Cerebellar nuclear complex (tissue), 1 donor: ENCODE measurements at places on chromosomes 12 and 14.

- DNase-seq = no peak
Observed at GRCh38 chr14:56273155-56273554, 154.9 kb downstream of the PELI2 start.

DNA sequence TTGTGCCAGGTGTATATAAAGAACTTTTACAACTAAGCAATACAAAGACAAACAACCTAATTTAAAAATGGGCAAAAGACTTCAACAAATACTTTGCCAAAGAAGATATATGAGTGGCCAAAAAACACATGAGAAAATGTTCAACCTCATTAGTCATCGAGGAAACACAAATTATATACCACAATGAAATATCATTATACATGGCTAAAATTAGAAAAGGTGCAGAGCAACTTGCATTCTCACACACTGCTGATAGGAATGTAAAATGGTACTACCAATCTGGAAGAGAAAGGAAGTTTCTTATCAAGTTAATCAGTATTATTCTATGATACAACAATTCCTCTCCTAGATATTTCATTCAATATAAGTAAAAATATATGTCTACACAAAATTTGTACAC lies 131.6 kb upstream of the FRMD6 start:
- no peak for DNase-seq

DNA sequence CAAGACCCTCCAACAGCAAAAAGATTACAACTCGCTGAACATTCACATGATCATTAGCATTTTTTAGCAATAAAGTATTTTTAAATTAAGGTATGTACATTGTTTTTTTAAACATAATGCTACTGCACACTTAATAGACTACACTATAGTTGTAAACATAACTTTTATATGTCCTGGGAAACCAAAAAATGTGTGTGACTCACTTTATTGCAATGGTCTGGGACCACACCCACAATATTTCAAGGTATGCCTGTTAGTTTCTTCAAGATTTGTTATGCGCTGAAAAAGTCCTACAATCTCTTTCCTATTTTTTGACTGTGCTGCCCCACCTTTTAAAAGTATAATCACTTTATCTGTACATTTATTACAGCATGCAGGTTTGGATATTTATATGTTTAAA lies 30.4 kb upstream of the PCNX4 start:
- no peak for DNase-seq

- DNase-seq = no peak
Observed at GRCh38 chr12:114306646-114307045, 99.3 kb downstream of the TBX5 start.

DNA sequence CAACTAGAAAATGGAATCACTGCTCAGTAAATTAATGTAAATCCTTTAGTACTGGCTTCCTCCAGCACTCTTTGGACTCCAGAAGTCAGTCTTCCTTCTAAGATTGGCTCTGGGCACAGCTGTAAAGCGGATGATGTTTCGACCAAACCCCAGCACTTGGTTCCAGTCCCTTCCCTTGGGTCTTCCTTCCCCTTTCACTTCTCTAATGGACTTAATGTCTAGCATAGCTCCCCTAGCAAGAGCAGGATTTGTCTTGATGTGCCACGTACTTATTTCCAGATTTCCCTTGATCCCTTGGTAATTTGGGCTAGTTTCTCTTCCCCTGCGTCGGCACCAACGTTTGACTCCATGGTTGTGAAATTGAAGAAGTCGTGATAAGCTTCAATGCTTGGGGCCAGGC lies 28.3 kb downstream of the C12orf75 start:
- DNase-seq = no peak

GRCh38 chr12:79128956-79129355 lies 264.4 kb downstream of the SYT1 start:
- DNase-seq = no peak

- DNase-seq = no peak
Observed at GRCh38 chr12:101097829-101098580, 112.0 kb downstream of the SLC5A8 start.

GRCh38 chr12:112848972-112849371 lies 57.4 kb downstream of the RPH3A start:
- no peak for DNase-seq

DNA sequence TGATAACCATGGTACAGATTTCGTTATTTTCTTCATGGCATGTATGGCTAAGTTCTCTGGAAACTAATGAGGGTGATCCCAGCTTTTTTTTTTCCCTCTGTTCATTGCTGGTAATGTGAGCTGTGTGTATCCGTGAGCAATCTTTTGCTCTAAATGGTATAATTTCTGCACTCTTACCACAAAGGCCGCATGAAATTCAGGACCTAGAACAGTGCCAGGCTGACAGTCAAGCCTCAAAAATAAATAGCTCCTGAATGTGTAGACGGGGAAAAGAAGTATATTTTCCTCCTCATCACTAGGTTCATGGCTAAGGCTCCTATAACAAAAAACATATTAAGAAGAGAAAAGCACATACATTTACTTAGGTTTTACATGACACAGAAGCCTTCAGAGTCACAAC lies 140.2 kb upstream of the RMST start:
- no peak for DNase-seq

DNA sequence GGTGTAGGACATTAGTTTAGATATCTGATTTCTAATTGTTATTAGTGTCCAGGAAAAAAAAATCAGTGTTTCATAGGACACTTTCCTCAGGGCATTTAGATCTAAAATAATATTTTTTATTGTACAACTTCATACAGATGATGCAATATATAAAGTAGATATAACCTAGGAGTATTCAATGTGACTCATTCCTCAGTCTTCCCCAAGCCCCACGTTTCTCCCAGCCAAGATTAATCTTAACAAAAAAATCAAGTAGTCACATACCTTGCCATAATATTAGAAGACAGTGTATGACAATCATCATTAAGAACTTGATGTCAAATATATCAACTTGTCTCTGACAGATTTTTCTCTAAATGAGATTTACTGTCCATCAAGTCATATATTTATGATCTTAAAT lies 37.1 kb downstream of the PPFIA2 start:
- DNase-seq = no peak

DNA sequence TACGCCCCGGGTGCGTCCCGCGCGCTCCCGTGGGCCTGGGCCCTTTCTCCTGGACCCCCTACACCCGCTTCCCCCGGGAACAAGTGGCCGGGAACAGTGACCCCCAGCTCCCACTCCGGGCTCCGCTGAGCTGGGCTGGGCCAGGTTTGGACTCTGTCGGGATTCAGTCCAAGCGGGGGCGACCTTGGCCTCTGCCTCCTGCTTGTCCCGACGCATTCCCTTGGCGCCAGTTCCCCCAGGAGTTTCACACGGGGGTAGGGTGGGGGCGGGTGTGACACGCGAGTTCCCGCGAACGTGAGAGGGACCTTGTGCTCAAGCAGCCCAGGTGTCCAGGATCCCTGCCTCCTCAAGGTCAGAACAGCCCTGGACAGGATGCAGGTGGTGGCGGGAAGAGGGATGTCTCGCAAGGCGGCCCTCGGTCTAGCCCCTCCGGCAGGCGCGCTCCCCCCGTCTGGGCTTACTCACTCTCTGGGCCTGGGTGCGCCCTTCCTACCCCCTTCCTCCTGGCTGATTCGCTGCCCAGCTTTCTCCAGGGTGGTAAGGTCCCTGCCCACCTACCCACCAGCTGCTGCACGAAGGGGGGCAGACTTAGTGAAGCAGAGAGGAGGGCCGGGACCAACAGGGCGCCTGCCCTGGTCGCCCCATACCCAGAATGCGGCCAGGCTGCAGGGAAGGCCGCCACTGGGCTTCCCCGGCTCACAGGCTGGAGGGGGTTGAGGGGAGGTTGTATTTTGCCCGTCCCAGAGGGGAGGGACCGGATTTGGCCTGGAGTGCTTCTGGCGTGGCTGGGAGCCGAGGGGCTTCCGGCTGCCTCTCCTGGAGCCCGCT lies 862 bp downstream of the CRIP2 start:
- no peak for DNase-seq

DNA sequence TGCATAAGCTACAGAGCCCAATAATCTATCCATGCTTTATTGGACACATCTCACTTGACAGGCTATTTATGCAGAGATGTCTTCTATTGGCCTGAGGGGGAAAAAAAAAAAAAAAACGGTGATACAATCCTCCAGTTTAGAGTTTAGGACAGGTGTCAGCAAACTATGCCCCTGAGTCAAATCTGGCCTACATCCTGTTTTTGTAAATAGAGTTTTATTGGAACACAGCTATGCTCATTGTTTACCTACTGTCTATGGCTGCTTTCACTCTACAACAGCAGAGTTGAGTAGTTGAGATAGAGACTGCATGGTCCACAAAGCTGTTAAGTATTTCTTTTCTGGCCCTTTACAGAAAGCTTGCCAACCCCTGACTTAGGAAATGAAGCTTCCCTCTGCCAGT lies 403.1 kb downstream of the C12orf75 start:
- DNase-seq = no peak

- no peak for DNase-seq
Observed at GRCh38 chr12:77768558-77768957, 62.1 kb upstream of the NAV3 start.

GRCh38 chr14:81315341-81315740 lies 84.8 kb downstream of the STON2 start:
- DNase-seq = no peak

DNA sequence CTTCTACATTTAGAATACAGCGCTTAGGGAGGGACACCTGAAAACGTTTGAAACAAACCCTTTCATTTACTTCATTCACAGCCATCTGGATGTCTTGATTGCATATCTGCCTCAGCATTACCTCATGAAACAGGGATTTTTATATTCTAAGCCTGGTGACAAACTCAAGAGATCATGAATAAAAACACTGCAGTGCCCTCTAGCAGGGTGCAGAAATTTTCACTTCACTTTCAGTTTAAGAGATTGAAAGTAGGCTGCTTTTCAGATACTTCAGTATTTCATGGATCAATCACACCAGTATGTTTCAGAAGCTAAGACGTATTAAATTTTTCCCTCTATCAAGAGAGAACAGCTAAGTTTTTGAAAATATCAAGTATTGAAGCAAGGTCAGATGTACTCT lies 467.8 kb downstream of the MDGA2 start:
- no peak for DNase-seq

- no peak for DNase-seq
Observed at GRCh38 chr14:55537782-55538181, 42.2 kb upstream of the KTN1 start.

DNA sequence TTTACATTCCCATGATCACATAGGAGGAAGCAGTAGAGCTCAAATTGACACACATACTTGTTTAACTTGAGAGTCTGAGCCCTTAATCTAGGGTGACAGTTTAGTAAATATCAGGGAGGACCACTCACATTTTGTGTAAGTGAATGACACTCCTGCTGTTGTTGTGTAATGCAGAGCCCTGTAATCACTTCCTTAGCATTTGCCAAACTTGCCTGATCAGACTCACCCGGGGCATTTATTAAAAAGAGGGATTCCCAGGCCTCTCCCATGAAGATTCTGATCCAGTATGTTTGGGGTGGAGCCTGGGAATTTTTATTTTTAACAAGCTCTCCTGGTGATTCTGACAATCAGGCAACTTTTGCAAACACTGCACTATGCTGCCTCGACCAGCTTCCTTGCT lies 119.6 kb downstream of the NUAK1 start:
- DNase-seq = no peak

GRCh38 chr14:41280745-41281144 lies 325.9 kb upstream of the LRFN5 start:
- no peak for DNase-seq
